ENCODE measurements at places on chromosomes 6 and 20.
A peak's percentile ranks its signal among the peaks of the same experiment; 100 is the strongest.

GRCh38 chr6:25056130-25056529, 120.4 kb upstream of the RIPOR2 start:
- DNase-seq, result peak; percentile 36

DNA sequence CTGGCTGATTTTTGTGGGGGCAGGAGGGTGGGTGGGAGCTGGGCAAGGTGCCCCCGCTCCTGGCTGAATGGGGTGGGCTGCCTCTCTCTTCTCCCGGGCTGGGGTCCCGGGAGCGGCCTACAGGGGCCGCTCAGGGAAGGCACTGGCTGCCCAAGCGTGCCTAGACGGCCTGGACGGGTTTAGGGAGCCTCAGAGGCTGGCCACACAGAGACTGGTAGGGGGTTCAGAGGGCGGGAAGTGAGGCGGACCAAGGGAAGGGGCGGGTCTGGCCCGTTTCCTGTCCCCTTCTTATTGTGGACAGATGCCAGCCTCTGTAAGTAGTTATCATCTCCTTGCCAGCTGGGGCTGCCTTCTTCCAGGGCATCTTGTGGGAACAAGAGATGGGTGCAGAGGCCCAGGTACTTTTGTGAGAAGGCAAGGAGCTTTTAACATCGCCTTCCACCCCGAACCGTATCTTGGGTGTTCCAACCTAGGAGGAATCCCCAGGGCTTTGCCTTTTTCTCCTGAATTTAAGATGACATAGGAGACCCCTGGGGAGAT, 437 bp downstream of the CD40 start:
- DNase-seq, result no peak

GRCh38 chr6:7543789-7544424, 2.4 kb downstream of the DSP start:
- DNase-seq, result no peak

GRCh38 chr20:650954-651353, 2.0 kb downstream of the SRXN1 start:
- DNase-seq, result no peak

DNA sequence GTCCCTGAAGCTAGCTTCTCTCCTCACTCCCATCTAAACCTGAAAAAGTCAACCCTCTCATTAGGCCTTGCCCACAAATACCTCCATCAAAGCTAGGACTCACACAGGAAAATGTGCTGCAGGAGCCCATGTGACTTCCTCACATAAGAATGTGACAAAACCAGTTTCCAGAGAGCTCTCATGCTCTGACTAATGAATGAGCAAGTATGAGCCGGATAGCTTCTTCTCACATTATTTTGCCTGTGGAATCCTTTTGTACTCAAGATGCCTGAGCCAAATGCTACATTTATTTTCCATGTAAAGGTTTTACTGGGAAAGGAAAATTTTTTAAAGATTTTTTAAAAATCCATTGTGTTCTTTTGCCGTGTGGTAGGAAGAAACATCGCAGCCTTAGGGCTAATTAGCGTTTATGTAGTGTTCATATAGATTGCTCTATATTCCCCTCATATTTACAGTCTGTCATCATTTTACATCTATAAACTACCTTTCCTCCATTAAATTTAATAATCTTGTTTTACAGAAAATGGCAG, 68.6 kb upstream of the CCN6 start:
- no peak for DNase-seq

GRCh38 chr6:131408811-131409210, 164.2 kb upstream of the ARG1 start:
- no peak for DNase-seq

GRCh38 chr6:21149470-21149869, 444.1 kb upstream of the SOX4 start:
- no peak for DNase-seq

GRCh38 chr20:47241345-47241781, 115.1 kb downstream of the ZMYND8 start:
- no peak for DNase-seq

- no peak for DNase-seq
Observed at GRCh38 chr6:105135056-105135455, 44.8 kb downstream of the POPDC3 start.

GRCh38 chr20:58692579-58693225, at the start of gene NPEPL1:
NPEPL1 (plus strand) TSS chr20:58692800; CDS start chr20:58692901, 101 bp downstream.
- peak; percentile 19 for DNase-seq

- DNase-seq, result no peak
Observed at GRCh38 chr6:167487749-167488664, 163.1 kb downstream of the TTLL2 start.

DNA sequence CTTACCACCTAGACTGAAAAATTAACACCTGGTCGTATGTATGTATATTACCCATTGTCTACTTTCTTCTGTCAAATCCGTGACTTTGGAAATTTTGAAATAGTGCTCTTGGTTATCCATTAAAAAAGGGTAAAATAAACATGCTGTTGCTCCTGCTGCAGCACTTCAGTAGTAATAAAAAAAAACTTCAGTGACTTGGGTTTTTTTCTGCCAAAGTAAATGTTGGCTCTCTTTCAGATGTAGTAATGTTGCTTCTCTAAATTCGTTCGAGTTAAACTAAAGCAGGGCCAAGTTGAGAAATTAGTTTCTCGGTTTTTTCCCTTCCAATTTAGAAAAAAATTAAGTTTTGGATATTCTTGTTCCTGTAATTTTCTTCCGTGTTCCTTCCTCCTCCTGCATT, 34.2 kb downstream of the JARID2 start:
- DNase-seq, result no peak

DNA sequence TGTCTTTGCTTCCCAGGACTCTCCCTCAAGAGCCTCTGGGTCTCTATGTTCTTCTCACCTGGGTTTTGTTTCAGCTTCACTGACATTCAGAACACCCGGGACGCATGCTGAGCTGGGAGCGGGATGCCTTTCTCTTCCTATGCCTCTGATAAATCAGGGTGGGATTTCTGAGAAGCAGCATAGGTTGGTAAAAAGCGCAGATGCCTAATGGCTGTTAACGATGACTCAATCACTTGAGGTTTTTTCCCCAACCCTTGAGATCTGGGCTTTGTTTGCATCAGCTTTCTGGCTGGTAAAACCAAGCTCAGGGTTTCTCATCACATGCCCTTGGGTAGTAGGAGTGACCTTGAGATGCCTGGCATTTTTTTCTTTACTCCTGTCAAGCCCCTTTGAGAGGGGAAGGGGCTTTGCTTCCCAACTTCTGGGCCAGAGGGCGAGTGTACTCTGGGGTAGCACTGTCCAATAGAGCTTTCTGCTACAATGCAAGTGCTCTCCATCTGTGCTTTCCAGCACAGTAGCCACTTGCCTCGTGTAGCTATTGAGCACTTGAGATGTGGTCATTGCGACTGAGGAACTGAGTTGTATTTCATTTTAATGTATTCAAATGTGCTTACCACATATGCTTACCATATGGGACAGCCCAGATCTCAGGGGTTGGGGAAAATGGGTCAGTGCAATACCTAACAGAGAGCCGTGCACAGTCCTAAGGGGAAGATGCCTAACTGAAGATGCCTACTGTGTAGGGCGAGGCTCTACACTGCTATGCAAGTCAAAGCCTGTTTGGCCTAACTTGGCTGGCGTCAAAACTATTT, 69.1 kb downstream of the PPP1R14C start:
- DNase-seq, result no peak

GRCh38 chr6:650098-650497, 6.8 kb downstream of the HUS1B start:
- DNase-seq, result no peak

GRCh38 chr6:57162516-57162915, 9.6 kb upstream of the BAG2 start:
- DNase-seq, result no peak

- DNase-seq, result no peak
Observed at GRCh38 chr20:52081066-52081465, 110.5 kb downstream of the ZFP64 start.

DNA sequence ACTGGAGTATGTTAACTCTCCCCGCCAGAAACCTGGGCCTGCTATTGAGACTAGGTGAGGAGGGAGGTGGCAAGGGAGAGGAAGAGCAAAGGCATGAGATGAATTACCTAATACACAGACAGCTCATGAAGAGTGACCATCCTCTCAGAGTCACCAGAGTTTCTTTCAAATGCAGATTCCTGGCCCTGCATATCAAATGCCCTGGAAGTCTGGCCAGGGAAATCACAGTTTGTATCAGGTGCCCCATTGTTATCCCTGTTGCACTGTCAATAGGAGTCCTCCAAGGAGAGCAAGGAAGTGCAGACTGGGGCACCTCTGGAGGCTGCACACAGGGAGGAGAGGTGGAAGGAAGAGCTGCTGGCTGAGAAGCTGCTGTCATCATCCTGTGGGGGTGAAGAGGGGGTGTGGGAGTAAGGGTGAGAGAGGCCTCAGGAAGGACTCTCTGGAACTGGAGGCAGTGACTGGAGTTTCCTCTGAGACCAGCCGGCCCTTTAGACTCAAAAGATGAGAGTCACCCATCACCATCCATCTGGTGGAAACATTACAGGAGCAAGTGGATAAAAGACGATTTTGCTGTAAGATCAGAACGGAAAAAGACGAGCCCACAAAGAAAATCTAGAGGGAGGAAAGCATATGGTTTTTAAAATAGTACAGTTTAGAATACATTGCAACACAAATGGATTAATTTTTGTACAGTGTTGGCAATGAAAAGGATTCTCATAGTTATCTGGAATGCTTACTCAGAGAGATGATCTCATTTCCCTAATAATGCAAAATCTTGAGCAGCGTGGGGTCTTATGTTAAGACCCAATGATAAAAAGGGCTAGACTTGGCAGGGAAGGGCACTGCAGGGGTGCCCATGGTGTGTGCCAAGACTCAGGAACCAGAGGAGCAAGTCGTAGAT, 268.1 kb downstream of the UST start:
- no peak for DNase-seq

Measured in activated CD8-positive, alpha-beta memory T cell treated with anti-CD3 and anti-CD28 coated beads for 4 hours (primary cell).